NCI-H748 treated with DMSO at 0.1 percent for 48 hours (cell line): ENCODE measurements at places on chromosomes 5 and 9.

DNA sequence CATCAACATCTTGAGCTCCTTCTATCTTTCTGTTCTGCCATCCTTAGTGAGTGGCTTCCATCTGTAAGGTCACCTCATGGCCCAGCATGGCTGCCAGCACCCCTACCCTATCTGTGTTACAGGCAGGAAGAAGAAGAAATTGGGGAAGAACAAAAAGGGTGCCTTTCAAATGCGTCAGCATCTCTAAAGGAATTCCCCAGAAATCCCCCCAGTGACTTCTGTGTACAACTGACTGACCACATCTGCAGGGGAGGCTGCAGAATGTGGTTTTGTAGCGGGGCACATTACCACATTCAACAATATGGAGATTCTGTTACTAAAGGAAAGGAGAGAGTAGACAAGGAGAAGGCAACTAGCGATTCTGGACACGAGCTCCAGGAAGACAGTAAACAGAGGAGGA, 40.1 kb downstream of the ALG2 start:
- no peak for DNase-seq

DNA sequence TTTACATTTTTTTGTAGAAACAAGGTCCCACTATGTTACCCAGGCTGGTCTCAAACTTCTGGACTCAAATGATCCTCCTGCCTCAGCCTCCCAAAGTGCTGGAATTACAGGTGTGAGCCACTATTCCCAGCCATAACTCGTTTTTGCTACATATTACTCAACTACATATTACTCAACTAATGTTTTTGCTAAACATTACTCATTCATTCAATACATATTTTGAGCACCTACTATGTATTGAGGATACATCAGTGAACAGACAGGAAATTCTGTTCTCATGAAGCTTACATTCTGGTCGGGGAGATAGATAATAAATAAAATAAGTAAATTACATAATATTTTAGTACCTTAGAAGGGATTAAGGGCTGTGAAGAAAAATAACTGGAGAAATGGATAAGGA, 34.9 kb upstream of the STOM start:
- no peak for DNase-seq

DNA sequence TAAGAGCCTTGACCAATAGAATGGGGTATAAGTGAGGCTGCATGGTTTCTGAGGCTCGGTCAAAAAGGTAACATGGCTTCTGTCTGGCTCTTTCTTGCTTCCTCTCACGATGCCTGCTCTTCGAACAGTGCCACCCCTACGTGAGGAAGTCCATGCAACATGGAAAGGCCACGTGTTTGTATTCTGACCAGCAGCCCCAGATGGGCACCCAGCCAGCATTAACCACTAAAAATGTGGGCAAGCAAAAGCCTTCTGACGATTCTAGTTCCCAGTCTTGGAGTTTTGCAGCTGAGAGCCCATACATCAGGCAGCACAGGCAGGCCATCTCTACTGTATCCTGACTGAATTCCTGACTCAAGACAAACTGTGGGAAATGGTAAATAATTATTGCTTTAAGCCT, 24.2 kb upstream of the NREP start:
- DNase-seq, result no peak

GRCh38 chr5:66558560-66558959, 37.6 kb upstream of the MAST4 start:
- no peak for DNase-seq

DNA sequence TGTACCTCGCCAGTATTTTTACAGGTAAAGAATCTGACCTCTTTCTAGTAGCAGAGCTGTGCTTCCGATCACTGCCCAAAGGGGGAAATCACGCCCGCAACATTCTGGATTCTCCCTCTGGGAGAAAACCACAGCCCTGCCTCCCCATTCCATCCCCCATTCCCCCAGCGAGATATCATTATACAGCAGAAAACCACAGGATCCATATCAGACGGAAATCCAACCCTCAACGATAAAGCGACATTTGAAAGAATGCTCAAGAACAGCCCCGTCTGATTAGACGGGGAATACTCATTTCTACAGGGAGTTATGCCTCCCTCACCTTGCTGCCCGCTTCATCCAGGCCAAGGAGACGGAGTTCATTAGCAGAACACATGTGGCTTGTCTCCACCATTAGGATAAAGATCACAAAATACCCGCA, 172.8 kb downstream of the COL23A1 start:
- DNase-seq, result no peak

GRCh38 chr5:119171686-119172085, 100.8 kb downstream of the DMXL1 start:
- DNase-seq, result no peak

GRCh38 chr5:177371120-177372033, 12.9 kb upstream of the SLC34A1 start:
- DNase-seq, result no peak

DNA sequence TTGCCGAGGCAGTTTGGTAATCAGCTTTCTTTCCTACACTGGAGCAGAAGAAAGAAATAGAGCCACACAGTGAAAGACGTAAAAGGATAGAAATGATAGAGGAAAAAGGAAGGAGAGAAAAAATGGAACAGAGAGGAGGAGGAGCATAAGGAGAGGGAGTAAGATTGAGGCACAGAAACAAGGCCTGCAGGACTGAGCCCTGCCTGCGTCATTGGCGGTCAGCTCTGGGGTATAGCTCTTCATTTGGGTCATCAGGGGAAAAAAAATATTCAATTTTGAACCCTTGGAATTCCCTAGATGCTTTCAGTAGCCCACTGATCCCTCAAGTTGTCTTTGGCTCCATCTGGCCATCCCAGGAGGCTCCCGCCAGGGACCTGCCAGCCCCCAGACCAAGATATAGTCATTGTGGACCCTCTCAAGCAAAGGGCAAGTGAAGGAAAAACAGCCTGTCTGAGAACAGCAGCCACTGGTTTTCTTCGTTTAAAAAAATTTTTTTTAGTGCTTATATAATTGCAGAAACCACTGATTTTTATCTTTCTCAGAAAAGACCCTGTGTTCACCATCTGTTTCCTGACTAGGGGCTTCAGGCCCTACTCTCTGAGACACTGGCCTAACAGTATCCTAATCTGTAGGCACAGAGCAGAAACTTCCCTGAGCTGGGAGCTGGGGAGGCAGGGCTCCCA, 31.3 kb upstream of the MATR3 start:
- DNase-seq, result no peak

DNA sequence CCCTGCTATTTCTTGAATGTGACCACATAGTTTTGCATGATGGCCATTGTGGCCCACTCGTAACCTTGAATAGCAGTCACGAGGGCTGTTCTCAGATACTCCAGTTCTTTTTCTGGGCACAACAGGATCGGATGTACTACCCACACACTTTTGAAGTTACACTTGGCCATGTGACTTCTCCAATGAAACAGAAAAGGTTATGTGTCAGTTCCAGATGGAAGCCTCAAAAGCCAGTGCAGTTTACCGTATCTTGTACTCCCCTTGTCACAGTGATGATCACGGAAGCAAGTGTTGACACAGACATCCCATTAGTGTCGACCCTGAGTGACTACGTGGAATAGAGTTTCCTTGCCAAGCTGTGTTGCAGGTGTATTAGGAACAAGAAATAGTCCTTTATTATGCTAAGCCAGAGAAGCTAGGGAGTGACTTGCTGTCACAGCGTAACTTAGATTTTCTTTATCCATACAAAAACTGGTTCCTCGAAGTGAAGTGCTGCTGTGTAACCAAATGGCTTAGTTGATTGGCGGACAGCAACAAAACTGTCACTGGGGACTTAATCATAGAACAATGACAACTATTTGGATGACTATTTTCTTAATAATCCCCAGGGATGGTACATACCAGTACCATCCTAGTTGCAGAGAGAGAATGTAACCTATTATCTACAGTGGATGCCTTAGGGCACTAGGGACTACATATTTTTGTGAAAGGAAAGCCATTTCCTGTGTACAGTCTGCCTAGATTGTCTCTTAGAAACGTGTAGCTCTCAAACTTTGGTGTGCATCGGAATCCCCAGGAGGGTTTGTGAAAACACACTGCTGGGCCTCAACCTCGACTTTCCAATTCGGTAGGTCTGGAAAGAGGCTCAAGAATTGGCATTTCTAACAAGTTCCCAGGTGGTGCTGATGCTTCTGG, 90.1 kb upstream of the DMRT1 start:
- DNase-seq, result no peak

- DNase-seq, result no peak
Measured at GRCh38 chr9:131111186-131111853, 14.1 kb upstream of the NUP214 start.

GRCh38 chr5:73158313-73158712, 14.7 kb upstream of the TMEM174 start:
- no peak for DNase-seq

- DNase-seq, result peak; percentile 86
Measured at GRCh38 chr9:99593610-99594009, 228.1 kb upstream of the NR4A3 start.

GRCh38 chr5:172768573-172769341, 2.2 kb downstream of the DUSP1 start:
- DNase-seq, result no peak

DNA sequence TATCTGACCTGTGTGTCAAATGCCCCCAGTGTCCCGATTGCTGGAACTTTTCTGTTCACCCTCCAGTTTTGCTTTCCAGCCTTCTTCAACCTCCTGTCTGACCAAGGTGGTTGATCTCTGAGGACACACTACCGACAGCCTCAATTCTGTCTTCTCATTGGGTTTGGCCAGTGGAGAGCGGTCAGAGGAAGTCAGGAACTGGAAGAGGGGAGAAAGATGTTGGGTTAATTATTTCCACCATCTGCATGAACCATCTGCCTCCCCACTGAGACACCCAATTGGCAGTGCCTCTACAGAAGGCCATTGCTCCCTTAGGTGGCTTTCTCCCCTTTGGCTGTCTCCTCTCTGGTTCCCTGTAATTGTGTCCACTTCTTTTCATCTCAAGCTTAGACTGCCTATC, 154.3 kb upstream of the RAI14 start:
- no peak for DNase-seq

- DNase-seq, result no peak
Measured at GRCh38 chr9:68702493-68702892, 2.5 kb upstream of the PIP5K1B start.

GRCh38 chr9:92804727-92805126, 40.1 kb upstream of the BICD2 start:
- DNase-seq, result no peak

DNA sequence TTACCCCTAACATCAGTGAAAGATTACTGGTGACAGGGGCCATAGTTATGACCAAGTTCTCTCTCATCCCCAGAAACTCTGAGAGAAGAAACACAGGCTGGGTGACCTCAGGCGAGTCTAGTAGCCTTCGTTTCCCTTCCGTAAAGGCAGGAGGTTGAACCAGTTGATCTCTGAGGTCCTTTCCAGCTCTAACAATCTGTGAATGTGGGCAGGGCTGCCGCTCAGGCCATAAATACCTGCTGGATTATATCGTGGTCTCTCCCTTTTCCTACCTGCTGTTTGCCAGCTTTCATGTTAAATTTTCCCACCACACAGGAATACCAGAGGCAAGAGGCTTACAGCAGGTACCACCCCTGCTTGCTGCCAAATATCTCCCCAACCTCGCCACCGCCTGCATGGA, 357.5 kb downstream of the SH3GL2 start:
- no peak for DNase-seq

DNA sequence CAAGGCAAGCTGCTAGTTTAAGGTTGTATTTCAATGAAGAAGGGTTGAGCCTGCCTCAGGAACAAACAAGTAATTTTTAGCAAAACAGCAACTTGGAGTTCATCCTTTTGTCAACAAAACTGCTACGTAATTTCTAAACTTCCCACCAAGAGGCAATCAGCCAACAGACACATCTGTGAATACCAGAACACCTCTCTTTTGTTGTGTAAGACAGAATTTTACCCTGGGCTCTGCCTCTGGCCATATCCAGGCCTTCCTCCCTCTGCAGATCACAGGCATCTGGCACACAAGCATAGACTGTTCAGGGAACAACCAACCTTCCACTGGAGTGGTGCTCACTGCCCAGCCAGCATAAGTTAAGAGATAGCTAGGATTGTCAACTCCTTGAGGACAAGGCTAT, 409.0 kb downstream of the SPOCK1 start:
- no peak for DNase-seq

GRCh38 chr5:124328201-124328600, 418.2 kb downstream of the ZNF608 start:
- no peak for DNase-seq

GRCh38 chr5:16592255-16592654, 24.5 kb downstream of the RETREG1 start:
- DNase-seq, result peak; percentile 81

- no peak for DNase-seq
Measured at GRCh38 chr5:36772276-36773140, 104.1 kb upstream of the NIPBL start.

DNA sequence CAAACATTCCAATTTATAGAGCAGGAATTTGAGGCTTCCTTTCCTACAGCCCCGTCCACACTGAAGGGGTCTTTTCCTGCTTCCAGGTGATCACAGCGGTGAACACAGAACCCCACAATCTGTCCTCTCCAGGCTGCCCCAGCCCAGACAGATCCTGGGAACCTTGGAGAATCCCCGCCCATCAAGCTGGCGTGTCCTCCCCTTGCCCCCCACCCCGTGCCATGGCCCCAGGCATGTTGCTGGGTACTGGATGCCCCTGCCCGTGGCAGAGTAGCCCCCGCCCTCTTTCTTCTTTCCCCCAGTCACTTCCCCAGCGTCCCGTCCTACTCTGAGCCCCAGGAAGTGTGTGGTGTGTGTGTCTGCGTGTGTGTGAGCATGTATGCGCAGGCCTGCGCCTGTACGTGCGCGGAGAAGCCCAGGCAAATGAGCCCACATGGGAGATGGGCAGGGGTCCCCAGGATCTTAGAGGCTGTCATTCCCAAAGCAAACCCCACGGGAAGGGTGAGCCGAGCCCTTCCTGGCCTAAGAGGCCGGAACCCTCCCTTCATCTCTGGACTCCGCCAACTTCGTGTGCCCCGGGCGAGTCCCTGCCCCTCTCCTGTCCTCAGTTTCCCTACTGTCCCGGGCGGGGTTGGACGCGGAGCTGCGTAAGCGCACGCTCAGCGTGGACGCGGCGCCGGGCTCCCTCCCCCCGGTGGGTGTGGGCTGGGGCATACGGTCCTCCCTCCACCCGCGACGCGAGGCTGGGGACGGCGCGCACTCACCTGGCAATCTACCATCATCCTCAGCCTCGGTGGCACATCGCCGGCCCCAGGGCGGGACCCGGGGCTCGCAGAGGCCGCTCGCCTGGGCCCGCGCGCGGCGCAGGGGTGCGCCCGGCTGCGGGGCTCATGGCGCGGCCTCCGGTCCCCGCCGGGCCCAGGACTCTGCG, 15.2 kb downstream of the GBGT1 start:
- DNase-seq, result no peak

DNA sequence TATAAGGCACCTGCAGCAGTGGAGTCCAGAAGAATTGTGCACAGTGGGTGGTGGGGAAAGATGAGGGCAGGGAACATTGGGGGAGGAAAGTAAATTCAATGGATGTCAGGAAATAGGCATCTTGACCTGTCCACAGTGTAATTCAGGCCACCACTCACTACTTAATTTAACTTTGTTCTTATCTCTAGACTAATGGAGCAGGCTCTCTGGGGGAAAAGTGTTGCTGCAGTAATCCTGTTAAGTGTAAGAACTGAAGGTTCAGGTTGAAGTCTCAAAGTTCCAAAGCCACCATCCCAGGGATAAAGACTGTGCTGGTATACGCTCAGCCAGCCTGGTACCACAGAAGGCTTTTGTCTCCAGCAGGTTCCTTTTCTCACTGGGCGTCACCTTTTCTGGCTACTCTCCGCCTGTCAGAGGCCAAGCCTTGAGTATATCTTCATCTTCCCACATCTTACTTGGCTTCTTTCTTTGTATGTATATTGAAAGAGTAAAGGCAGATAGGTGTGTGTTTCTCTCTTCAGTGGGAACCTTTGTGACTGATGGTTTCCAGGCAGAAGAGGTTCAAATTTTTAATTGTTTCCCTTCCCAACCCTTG, 150.9 kb upstream of the DMRT1 start:
- DNase-seq, result no peak
